ENCODE measurements at places on chromosomes 7 and 10.

DNA sequence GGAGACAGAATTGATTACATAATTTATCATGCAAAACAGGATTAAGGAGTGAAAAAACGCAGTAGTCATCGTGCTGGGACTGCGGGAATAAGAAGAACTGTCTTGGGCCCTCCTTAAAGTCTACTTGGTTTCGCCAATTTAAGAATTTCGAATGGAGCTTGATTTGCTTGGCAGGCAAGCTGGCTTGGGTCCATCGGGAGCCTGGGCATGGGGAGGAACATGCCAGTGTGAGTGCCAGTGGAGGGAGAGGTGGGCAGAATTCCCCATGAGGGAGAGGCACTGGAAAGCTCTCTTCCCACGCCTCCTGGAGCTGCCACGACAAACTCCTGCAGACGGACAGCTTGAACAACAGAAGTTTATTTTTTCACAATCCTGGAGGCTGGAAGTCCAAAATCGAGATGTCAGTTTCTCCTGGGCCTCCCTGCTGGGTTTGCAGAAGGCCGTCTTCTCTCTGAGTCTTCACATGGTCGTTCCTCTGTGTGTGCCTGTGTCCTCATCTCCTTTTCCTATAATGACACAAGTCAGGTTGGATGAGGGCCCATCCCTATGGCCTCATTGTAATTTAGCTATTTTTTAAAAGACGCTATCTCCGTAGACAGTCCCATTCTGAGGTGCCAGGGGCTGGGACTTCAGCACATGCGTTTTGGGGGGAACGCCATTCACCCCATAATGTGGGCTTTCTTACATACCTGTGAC lies 528.7 kb upstream of the DPP6 start:
- no peak for DNase-seq

DNA sequence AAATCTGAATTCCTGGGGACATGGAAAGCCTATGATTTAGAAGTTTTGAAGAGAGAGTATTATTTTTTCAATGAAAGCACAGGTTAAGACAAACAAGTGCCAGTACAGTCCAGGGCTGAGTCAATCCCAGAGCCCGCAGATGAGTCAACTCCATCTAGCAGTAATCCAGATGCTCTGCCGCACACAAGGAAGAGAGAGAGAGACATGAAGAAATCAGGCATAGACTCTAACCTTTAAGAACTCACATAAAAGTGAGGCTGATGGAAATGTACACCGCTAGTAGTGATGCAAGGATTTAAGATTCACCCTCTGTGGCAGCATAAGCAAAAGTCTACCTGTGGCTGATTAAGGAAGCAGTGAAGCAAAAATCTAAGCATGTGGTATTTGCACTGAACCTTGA lies 651.5 kb downstream of the TNS3 start:
- DNase-seq, result no peak

- no peak for DNase-seq
Observed at GRCh38 chr10:1240341-1240775, 184.2 kb downstream of the WDR37 start.

GRCh38 chr10:1635340-1635739 lies 102.0 kb downstream of the ADARB2 start:
- DNase-seq, result no peak

DNA sequence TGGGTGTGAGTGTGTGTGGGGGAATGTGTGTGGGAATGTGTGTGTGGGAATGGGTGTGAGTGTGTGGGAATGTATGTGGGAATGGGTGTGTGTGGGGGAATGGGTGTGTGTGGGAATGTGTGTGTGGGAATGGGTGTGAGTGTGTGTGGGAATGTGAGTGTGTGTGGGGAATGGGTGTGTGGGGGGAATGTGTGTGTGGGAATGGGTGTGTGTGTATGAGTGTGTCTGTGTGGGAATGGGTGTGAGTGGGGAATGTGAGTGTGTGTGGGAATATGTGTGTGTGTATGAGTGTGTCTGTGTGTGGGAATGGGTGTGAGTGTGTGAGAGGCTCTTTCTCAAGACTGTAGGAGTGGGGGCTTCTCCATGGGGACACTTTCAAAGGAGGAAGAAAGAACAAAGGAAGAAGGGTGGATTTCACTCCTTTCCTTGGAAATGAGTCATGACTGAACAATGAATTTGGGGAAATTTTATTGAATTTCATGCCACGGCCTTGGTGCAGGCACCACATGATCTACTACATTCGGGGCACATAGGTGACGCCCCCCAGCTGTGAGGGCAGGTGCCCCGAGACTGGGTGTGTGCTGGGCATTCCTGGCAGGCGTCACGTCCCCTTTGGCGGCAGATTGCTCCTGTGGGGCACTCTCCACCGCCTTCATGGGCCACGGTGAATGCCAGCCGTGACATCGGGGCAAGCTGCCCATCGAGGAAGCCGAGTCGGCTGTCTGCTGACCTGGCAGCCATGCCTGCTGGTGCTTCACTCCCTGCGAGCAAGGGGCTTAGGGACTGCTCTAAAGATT lies 88.8 kb upstream of the INSIG1 start:
- no peak for DNase-seq

DNA sequence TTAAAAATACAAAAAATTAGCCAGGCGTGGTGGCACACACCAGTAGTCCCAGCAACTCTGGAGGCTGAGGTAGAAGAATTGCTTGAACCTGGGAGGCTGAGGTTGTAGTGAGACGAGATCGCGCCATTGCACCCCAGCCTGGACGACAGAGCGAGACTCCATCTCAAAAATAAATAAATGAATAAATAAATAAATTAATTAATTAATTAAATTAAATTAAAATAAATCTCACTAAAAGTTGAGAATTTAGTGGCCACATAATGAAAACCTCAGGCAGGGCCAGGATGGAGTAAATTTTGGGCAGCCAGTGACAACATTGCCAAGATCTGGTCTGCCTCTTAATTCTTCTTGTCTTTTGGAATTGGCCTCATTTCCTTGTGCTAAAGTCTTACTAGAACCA lies 187.5 kb upstream of the FEZF1 start:
- no peak for DNase-seq

GRCh38 chr7:121178869-121179497 lies 149.8 kb upstream of the WNT16 start:
- DNase-seq, result no peak

GRCh38 chr7:132045481-132045980 lies 489.1 kb upstream of the PODXL start:
- DNase-seq, result no peak

DNA sequence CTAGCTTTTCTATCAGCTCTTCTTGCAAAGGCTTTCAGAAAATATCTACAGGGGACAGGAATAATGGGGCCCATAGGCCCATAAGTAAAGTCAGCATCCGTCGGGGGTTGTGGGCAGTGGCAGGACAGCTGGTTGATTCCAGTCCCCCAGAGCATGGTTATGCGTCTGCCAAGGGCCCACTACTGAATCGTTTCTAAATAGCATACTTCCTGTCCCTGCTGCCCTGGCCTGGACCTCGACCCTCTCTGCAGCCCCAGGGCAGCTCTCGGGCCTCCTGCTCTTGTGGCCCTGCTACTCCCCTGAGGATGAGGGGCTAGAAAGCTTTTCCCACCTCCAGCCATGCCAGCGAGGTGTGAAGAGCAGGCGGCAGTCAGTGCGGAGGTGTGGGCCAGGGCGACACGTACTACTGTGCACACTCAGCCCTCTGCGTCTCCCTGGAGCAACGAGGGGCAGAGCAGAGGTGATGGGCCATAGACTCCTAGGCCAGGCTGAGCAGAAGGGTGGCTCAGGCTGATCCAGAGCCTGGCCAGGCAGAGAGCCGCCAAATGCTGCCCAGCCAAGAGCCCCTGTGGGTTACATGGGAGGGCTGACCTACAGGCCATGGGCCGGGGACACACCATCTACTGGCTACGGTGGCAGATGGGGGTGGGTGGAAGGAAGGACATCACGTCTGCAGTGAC lies 4.7 kb upstream of the OPN4 start:
- DNase-seq, result no peak

DNA sequence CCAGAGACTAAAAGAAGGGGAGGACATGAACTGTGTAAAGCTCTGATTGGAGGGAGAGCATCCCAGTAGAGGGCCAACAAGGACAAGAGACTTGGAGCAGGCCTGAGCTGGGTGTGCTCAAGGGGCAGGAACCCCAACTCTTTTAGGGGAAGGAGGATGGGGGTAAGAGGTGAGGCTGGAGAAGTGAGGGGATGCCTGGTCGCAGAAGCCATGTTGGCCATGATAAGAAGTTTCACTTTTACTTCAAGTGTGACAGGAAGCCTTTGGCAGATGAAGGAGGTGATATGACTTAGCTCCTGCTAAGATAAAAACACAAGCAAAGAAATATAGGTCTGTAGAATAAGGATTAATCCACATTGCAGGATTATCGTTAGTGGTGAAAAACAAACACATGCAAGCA lies 208.3 kb downstream of the JAZF1 start:
- DNase-seq, result no peak

- no peak for DNase-seq
Observed at GRCh38 chr10:97071496-97071895, 114.3 kb downstream of the SLIT1 start.

GRCh38 chr10:131532745-131533341 lies 221.3 kb upstream of the TCERG1L start:
- no peak for DNase-seq

DNA sequence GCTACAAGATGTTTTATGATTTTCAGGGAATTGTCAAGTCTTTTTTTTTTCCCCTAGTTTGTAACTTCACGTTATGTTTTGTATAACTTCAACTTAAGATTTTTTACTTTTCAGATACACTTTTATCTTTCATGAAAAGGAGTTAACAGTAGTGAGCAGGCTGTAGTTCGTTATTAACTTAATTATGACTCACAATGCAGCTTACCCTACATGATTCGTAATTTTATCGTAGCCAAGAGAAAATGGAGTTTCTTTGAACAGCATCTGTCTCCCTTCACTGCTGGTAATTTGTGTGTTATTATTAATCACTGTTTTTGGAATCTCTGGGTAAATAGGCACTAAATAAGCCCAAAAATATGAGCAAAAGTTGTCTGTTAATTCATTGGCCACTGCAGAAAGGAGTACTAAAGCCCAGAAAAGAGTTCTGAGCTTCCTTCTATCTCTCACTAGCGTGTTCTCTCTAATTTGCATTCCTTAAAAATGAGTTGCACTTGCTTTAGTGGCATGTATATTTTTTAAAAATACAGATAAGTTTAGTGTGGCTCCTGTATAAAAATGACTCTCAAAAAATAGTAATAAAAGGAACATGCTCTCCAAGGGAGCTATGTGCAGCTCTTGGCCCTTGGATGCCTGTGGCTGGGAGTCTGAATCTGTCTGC lies 36.1 kb downstream of the RALA start:
- DNase-seq, result no peak

GRCh38 chr7:979886-980571 lies 3.0 kb upstream of the CYP2W1 start:
- no peak for DNase-seq

DNA sequence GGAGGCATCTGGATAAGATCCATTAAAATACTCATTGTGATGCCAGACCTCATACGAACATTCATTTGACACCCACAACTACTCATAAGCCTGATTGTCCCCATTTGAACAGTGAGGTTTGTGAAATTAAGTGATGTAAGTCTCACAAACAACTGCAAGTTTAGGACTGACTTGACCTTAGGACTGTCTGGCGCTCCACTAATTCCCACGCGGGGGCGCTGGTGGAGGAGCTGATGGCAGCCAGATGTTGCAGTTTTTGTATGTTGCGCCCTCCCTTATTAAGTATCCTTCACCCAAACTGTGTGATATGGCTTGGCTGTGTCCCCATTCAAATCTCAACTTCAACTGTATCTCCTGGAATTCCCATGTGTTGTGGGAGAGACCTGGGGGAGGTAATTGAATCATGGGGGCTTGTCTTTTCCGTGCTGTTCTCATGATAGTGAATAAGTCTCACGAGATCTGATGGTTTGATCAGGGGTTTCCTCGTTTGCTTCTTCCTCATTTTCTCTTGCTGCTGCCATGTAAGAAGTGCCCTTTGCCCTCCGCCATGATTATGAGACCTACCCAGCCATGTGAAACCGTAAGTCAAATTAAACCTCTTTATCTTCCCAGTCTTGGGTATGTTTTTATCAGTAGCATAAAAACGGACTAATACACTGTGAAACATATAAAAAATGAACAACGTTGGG lies 20.3 kb upstream of the TIAL1 start:
- DNase-seq, result no peak

- DNase-seq, result no peak
Observed at GRCh38 chr10:43082746-43083145, 5.9 kb downstream of the RET start.

All from CD8-positive, alpha-beta T cell (primary cell).